ENCODE measurements at places on chromosomes 4 and X. TPM values are rescaled to one million over a fixed set of nuclear protein-coding genes. Genes with fewer than 3 reads are reported as not detected.

Gene GAGE2A
- total RNA-seq = 0.52 TPM

- H3K4me1 ChIP-seq = no peaks in the 10 kb centered on the region
- no peaks in the 10 kb centered on the region for H3K36me3 ChIP-seq
- DNase-seq = no peak
- H3K4me3 ChIP-seq = no peak overlapping the region
- no peaks in the 10 kb centered on the region for H3K27me3 ChIP-seq
These were observed 11.0 kb upstream of the OTC start for GRCh38 chrX:38341442-38341841.

Gene HCCS
- total RNA-seq = 28.2 TPM

Gene AMTN
- total RNA-seq = not detected

DNA sequence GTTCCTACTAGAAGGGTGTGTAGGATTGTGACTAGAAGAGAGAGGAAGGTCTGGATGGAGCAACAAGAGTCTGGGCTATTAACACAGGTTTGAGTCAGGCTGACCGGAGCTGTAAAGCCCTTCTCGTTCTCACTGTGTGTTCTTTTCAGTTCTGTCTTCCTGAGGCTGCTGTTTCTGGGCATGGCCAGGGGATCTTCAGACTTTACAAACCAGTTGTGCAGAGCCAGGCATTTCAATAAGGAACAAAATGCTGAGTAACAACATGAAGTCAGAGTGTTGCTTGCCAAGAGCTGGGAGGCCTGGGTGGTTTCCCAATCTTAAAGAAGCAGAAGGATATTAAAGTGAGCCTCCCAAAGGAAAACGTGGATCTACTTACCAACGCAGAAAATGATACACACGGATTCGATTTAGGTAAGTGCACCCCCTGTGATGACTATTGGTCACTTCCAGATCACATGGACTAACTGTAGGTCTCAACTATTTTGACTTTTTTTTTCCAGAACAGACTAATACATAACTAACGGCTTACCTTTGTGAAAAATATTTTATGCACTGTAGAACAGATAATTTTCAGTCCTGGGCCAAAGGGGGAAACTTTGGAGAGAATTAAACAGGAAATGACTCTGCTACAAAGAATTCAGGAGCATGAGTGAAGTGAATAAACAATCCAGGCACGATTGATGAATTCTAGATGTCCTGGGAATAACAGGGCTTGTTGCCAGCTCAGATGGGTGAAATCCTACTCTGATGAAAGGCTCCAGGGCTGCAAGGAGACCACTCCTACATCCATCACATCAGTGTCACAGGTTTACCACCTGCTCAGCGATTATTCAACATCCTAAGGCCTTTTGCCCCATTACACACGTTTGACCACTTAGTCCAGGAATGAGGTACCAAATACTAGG is 94.5 kb downstream of the ANXA3 start:
- peaks cover 7% of the 10 kb centered on the region for H3K4me1 ChIP-seq
- no peak for DNase-seq
- no peaks in the 10 kb centered on the region for H3K27me3 ChIP-seq
- H3K36me3 ChIP-seq = no peaks in the 10 kb centered on the region

DNA sequence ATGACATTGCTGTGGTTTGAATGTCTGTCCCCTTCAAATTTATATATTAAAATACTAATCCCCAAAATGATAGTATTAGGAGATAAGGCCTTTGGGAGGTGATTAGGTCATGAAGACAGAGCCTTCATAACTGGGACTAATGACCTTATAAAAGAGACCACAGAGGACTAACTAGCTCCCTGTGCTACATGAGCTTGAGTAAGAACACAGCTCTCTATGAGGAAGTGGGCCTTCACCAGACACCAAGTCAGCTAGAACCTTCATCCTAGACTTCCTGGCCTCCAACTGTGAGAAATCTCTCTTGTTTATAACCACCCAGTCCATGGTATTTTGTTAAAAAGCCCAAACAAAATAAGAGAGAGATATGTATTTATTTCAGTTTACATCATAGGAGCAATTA is 242.2 kb upstream of the CTSO start:
- H3K36me3 ChIP-seq = no peaks in the 10 kb centered on the region
- H3K27ac ChIP-seq = no peak overlapping the region
- no peaks in the 10 kb centered on the region for H3K4me1 ChIP-seq
- no peak for DNase-seq
- no peaks in the 10 kb centered on the region for H3K27me3 ChIP-seq

Gene PAGE1
- total RNA-seq = not detected

- H3K27ac ChIP-seq = no peak overlapping the region
- H3K36me3 ChIP-seq = no peaks in the 10 kb centered on the region
- H3K4me1 ChIP-seq = no peaks in the 10 kb centered on the region
- no peaks in the 10 kb centered on the region for H3K27me3 ChIP-seq
- no peak overlapping the region for H3K4me3 ChIP-seq
These were observed 28.4 kb downstream of the GUCY1B1 start for GRCh38 chr4:155787113-155787710.

Gene USP17L17
- total RNA-seq = not detected

GRCh38 chr4:53365121-53365485 is 758 bp downstream of the SCFD2 start:
- peak overlapping the region; percentile 96 for H3K4me3 ChIP-seq
- no peaks in the 10 kb centered on the region for H3K36me3 ChIP-seq
- no peaks in the 10 kb centered on the region for H3K27me3 ChIP-seq
- 0 out of 2 replicates have a peak, but pooled peaks cover 7% of the 10 kb centered on the region for H3K4me1 ChIP-seq
- DNase-seq = no peak
- no peak overlapping the region for H3K27ac ChIP-seq

DNA sequence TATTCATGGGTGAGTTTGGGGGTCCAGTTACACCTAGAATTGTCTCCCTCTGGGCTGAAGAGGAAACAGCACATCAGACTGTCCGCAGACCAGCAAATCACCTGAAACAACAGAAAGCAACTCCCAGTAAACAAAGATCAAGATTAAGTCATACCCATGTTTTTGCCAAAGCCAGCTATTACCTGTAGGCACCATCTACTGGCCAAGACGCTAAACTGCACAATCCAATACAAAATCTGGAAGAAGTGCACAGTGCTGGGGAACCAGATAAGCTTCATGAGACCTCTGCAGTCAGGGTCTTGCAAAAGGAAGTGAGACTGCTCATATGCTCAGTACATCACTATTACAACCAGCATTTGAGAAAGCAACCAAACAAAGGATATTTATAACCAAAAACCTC is 157.5 kb upstream of the ITM2A start:
- no peaks in the 10 kb centered on the region for H3K36me3 ChIP-seq
- H3K4me1 ChIP-seq = no peaks in the 10 kb centered on the region
- H3K27me3 ChIP-seq = no peaks in the 10 kb centered on the region

DNA sequence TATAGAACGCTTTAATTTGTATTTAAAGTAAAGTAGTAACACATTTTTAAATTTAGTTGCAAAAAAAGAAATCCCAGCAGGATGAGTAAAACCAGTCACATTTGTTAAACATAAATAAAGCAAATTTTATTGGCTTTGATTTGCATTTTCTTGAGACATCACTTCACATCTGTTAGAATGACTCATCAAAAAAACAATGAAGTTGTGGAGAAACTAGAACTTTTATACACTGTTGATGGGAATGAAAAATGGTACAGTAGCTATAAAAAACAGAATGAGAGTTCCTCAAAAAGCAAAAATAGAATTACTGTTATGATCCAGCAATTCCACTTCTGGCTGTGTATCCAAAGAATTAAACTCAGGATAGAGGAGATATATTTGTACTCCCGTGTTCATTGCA is 454.0 kb upstream of the KLHL4 start:
- no peak overlapping the region for H3K27ac ChIP-seq
- no peaks in the 10 kb centered on the region for H3K4me1 ChIP-seq
- no peak for DNase-seq
- no peaks in the 10 kb centered on the region for H3K36me3 ChIP-seq
- no peak overlapping the region for H3K4me3 ChIP-seq
- no peaks in the 10 kb centered on the region for H3K27me3 ChIP-seq

DNA sequence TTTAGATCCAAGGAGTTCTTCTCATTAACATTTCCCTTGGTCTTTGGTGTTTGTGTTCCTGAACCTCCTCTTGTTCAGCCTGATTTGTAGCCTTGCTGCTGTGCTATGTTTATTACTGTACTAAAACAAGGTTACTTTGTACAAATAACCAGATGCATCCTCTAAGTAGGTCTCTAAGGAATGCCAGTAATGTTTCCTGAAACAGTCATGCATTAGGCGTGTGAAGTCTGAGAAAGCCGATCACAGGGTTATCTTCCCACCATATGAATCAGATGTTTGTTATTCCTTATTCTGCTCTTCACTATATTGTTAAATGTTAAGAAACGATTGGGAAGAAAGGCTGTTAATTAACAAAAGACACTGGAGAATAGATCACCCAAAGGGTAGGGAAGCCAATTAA is 66.9 kb downstream of the GALNTL6 start:
- peaks cover 13% of the 10 kb centered on the region for H3K4me1 ChIP-seq
- DNase-seq = peak; percentile 33
- H3K36me3 ChIP-seq = no peaks in the 10 kb centered on the region
- peak overlapping the region; percentile 1 for H3K4me3 ChIP-seq
- H3K27ac ChIP-seq = no peak overlapping the region
- H3K27me3 ChIP-seq = no peaks in the 10 kb centered on the region

- peaks cover 20% of the 10 kb centered on the region for H3K4me1 ChIP-seq
- no peak overlapping the region for H3K27ac ChIP-seq
- peak; percentile 24 for DNase-seq
- H3K36me3 ChIP-seq = no peaks in the 10 kb centered on the region
- no peaks in the 10 kb centered on the region for H3K27me3 ChIP-seq
These were observed 348.7 kb downstream of the BMPR1B start for GRCh38 chr4:95106408-95106928.

- no peak overlapping the region for H3K27ac ChIP-seq
- no peaks in the 10 kb centered on the region for H3K4me1 ChIP-seq
- no peak overlapping the region for H3K4me3 ChIP-seq
- DNase-seq = no peak
- no peaks in the 10 kb centered on the region for H3K27me3 ChIP-seq
These were observed 1086.9 kb downstream of the PCDH7 start for GRCh38 chr4:31807036-31807435.

DNA sequence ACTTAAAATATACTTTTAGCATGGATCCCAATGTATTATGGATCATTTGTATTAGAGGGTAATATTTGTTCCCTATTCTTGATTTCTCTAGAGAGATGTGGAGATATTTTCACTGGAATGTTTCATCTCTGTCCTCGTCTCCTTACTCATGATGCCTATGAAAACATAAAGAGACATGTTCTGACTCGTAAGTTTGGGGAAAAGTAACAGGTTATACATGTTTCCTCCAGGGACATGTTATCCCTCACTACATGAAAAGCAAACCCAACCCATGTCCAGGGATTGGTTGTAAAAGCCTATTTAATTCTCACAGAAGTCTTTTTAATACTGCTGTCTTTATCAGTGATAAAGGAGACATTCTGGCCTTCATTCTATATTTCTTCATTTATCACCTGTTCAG is 621.4 kb downstream of the GABRG1 start:
- no peaks in the 10 kb centered on the region for H3K36me3 ChIP-seq
- H3K4me3 ChIP-seq = no peak overlapping the region
- no peaks in the 10 kb centered on the region for H3K4me1 ChIP-seq
- no peaks in the 10 kb centered on the region for H3K27me3 ChIP-seq
- DNase-seq = no peak
- H3K27ac ChIP-seq = no peak overlapping the region

- no peak overlapping the region for H3K4me3 ChIP-seq
- no peaks in the 10 kb centered on the region for H3K4me1 ChIP-seq
- no peak for DNase-seq
These were observed 19.9 kb downstream of the ARHGEF38 start for GRCh38 chr4:105572296-105572695.

Gene SPARCL1
- 0.96 TPM for total RNA-seq

GRCh38 chr4:115121351-115122043 is 8.1 kb upstream of the NDST4 start:
- no peaks in the 10 kb centered on the region for H3K27me3 ChIP-seq
- H3K27ac ChIP-seq = no peak overlapping the region
- no peak overlapping the region for H3K4me3 ChIP-seq
- DNase-seq = no peak
- no peaks in the 10 kb centered on the region for H3K36me3 ChIP-seq

DNA sequence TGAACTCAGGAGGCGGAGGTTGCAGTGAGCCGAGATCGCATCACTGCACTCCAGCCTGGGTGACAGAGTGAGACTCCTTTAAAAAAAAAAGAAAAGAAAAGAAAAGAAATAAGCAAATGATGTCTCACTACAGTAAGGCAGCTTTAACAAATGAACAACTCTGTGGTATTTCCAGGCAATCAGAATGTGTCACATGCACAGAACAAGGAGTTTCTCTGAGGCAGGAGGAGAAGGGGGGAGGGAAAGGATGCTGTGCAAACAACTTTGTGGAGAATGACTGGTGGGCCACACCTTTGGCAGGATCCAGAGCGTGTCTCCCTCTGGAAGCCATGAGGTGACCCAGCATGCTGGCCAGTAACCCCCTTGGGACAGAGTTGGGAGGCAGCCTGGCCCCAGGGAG is 57.6 kb downstream of the RAI2 start:
- no peak for DNase-seq
- H3K4me3 ChIP-seq = no peak overlapping the region
- no peak overlapping the region for H3K27ac ChIP-seq
- no peaks in the 10 kb centered on the region for H3K4me1 ChIP-seq
- no peaks in the 10 kb centered on the region for H3K27me3 ChIP-seq
- no peaks in the 10 kb centered on the region for H3K36me3 ChIP-seq

- H3K4me3 ChIP-seq = no peak overlapping the region
- no peaks in the 10 kb centered on the region for H3K27me3 ChIP-seq
- DNase-seq = peak; percentile 34
- no peak overlapping the region for H3K27ac ChIP-seq
- H3K4me1 ChIP-seq = no peaks in the 10 kb centered on the region
- no peaks in the 10 kb centered on the region for H3K36me3 ChIP-seq
These were observed 512.2 kb downstream of the PDHA2 start for GRCh38 chr4:96352051-96352517.

Gene IBSP
- not detected for total RNA-seq

- H3K27ac ChIP-seq = no peak overlapping the region
- DNase-seq = no peak
- no peaks in the 10 kb centered on the region for H3K4me1 ChIP-seq
- no peaks in the 10 kb centered on the region for H3K27me3 ChIP-seq
These were observed 1606.4 kb upstream of the TENM3 start for GRCh38 chr4:180636696-180637404.

DNA sequence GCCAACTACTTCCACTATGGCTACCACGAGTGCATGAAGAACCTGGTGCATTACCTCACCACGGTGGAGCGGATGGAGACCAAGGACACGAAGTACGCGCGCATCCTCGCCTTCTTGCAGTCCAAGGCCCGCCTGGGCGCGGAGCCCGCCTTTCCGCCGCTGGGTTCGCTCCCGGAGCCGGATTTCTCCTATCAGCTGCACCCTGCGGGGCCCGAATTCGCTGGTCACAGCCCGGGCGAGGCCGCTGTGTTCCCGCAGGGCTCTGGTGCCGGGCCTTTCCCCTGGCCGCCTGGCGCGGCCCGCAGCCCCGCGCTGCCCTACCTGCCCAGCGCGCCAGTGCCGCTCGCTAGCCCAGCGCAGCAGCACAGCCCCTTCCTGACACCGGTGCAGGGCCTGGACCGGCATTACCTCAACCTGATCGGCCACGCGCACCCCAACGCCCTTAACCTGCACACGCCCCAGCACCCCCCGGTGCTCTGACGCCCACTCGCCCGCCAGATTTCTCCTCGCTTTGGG is 2.1 kb downstream of the HELT start:
- no peaks in the 10 kb centered on the region for H3K4me1 ChIP-seq
- no peak overlapping the region for H3K4me3 ChIP-seq
- H3K27ac ChIP-seq = no peak overlapping the region
- no peaks in the 10 kb centered on the region for H3K27me3 ChIP-seq
- no peaks in the 10 kb centered on the region for H3K36me3 ChIP-seq
